T-helper 2 cell (primary cell): ENCODE measurements at places on chromosomes 2 and 18.

DNA sequence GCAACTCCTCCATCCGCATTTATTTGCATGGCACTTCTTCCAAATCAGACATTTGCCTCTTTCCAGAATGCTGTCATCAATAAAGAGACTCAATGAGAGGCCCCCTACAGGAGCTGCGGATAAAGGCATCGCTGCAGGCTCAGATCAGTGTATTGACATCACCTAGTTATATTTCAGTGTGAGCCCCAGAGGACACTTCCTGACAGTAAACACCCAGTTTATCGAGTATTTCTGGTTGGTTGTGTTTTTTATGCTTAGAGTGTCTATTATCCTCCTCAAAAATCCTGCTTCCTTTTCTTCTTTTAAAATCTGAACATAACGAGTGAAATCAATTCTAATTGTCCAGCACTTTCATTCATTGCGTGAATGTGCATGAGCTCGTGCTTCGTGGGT lies 38.8 kb downstream of the NRP2 start:
- DNase-seq: no peak

GRCh38 chr2:242060212-242060835 lies 190.8 kb downstream of the RTP5 start:
- no peak for DNase-seq

DNA sequence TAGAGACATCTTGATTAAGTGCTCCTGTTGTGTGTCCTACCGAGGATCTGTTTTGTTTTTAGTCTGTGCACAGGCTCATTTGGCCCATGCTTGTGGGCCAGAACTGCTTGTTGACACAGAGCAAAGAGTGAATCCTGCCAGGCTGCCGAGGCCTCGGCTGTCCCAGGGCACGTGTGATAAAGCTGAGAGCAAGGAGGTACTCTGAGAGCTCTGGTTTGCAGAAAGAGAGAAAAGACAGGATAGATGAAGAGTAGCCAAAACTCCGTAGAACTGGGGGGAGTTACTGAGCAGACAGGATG lies 175.1 kb downstream of the FAM210A start:
- DNase-seq: no peak

DNA sequence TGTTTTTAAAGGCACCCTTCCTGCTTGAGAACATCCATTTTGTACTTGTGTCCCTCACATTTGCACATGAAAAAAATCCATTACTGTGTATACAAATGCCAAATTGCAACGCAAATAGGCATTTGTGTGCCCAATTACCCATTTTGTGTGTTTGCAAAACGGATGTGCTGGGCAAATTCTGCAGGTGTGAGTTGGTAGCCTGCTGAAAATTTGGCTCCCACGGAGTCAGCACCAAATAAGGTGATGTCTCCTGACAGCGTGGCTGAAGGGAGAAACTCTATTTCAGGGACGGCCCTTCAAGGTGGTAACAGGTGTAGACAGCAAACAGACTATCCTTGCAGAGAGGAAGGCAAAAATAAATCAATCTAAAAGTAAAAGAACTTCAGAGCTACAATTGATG lies 661.1 kb downstream of the BCL11A start:
- DNase-seq: no peak

DNA sequence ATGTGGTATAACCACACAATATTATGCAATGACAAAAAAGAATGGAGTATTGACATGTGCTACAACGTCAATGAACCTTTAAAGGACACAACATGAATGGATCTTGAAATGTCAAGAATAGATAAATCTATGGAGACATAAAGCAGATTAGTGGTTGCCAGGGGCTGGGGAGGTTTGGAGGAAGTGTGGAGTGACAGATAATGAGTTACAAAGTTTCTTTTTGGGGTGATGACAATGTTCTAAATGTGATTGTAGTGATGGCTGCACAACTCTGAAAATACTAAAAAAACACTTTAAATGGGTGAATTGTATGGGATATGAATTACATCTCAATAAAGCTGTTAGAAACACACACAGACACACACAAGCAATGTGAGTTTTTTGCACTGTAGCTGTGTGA lies 37.4 kb upstream of the C1D start:
- DNase-seq: no peak

GRCh38 chr2:207296265-207296948 lies 130.7 kb upstream of the KLF7 start:
- no peak for DNase-seq

DNA sequence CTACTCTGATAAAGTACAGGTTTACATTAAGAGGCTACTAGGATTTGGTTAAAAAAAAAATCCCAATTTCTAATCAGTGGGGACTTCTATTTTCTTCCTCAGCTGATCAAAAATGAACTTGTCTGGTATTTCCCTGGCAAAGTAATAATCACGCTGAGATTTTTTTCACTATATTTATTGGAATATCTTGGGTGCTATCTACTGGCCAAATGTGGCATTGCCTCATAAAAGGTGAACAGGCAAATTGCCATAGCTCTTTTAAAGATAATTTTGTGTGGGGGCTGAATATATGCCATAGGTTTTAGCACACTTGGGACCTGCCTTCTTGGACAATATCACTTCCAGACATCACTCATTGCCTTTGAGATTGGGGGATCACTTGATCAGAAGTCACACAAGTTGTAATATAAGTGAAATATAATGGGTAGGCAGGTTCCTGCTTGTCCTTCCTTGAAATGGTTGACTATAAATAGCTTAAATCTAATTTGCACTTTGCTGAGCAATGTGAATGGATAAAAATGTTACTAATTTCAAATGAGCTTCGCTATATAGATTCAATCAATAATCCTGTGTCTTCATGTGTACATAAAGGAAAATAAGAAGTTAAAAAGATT lies 7.0 kb upstream of the NXPH2 start:
- no peak for DNase-seq

DNA sequence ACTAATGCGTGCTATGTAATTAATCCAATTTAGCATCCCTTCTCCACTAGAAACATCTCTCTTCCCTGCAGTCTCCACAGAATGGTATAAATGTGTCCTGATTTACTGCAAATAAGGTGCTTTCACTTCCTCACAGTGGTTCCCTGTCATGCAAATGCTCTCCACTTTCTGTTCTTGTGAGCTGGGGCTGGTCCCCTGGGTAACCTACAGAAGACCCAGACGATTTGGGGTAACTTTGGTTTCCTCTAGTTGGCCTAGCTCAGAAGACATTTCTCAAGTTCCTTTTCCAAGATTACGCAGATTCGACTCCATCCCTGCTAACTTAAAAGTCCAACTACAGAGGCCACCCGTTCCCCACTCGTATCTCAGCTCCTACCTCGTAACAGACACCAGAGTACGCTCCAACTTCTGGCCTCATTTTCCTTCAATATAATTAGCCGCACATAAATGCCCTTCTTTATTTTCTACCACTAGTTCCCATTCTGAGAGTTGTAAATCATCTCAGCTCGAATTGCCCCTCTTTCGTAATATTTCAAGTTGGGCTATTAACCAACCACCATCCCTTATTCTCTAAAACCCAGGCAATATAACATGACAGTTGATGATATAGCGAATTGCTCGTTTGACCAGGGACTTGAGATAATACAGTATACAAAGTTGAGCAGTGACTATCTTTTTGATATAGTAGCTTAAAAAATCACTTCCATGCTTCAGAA lies 28.8 kb upstream of the NEDD4L start:
- no peak for DNase-seq
